ENCODE measurements at places on chromosomes 4 and X. TPM values are rescaled to one million over a fixed set of nuclear protein-coding genes. Genes with fewer than 3 reads are reported as not detected.

CSAG3 gene
- not detected for total RNA-seq

PASD1 gene
- total RNA-seq, result not detected

SHROOM4 gene
- 10.0 TPM for total RNA-seq

CNKSR2 gene
- 67.2 TPM for total RNA-seq

RHOH gene
- 1.8 TPM for total RNA-seq

GPR34 gene
- total RNA-seq, result 4.3 TPM

NUDT11 gene
- total RNA-seq, result 18.8 TPM

MAGEE2 gene
- 1.5 TPM for total RNA-seq

ADAMTS3 gene
- 11.3 TPM for total RNA-seq

MAGED4 gene
- total RNA-seq, result 77.3 TPM

GRK4 gene
- 15.2 TPM for total RNA-seq

KCND1 gene
- total RNA-seq, result 3.6 TPM

GLRB gene
- total RNA-seq, result 15.2 TPM

ADGRG2 gene
- 12.8 TPM for total RNA-seq

ZFP42 gene
- total RNA-seq, result 0.33 TPM

ARHGEF38 gene
- total RNA-seq, result 0.55 TPM

LRP2BP gene
- total RNA-seq, result 9.7 TPM

PDGFRA gene
- total RNA-seq, result 158 TPM

RNF150 gene
- 47.7 TPM for total RNA-seq

XKRX gene
- total RNA-seq, result 0.77 TPM

PPBP gene
- 17.5 TPM for total RNA-seq

CPLX1 gene
- total RNA-seq, result 9.2 TPM

TENM3 gene
- 88.6 TPM for total RNA-seq

NR3C2 gene
- total RNA-seq, result 13.9 TPM

IL2RG gene
- total RNA-seq, result 1.3 TPM

PAGE1 gene
- not detected for total RNA-seq

TACR3 gene
- 6.3 TPM for total RNA-seq

RNF175 gene
- total RNA-seq, result 9.8 TPM

HOPX gene
- 26.4 TPM for total RNA-seq

EDA2R gene
- 2.6 TPM for total RNA-seq

CEP135 gene
- 21.4 TPM for total RNA-seq

SMIM10L2A gene
- 6.0 TPM for total RNA-seq

MAGEC1 gene
- total RNA-seq, result not detected

PDZD4 gene
- 44.0 TPM for total RNA-seq

SLC25A43 gene
- total RNA-seq, result 7.0 TPM

CLDN2 gene
- 0.49 TPM for total RNA-seq

ZNF81 gene
- 15.6 TPM for total RNA-seq

NPY2R gene
- 1.3 TPM for total RNA-seq

SYN1 gene
- 5.7 TPM for total RNA-seq

EVC2 gene
- 10.8 TPM for total RNA-seq

SOWAHD gene
- total RNA-seq, result 0.49 TPM

GAGE10 gene
- total RNA-seq, result not detected

VCX2 gene
- not detected for total RNA-seq

TAF7L gene
- total RNA-seq, result not detected

CSAG2 gene
- not detected for total RNA-seq

TLR2 gene
- 8.7 TPM for total RNA-seq

SMIM14 gene
- 60.4 TPM for total RNA-seq

EXOSC9 gene
- total RNA-seq, result 41.3 TPM

FABP2 gene
- total RNA-seq, result not detected

SMR3B gene
- total RNA-seq, result not detected

ENAM gene
- total RNA-seq, result 0.27 TPM

BEX2 gene
- 48.4 TPM for total RNA-seq

GLOD5 gene
- total RNA-seq, result not detected

CYLC1 gene
- total RNA-seq, result not detected

TCEAL7 gene
- total RNA-seq, result 71.6 TPM

APLN gene
- 2.8 TPM for total RNA-seq

SPATA4 gene
- 0.93 TPM for total RNA-seq

TRIM2 gene
- 192 TPM for total RNA-seq

ARHGEF9 gene
- total RNA-seq, result 72.8 TPM

Data from camera-type eye (tissue), 1 donor.